Activated CD4-positive, alpha-beta T cell treated with anti-CD3 and anti-CD28 coated beads, Interleukin-2, amount 50 U/mL, for 1 hour (primary cell): ENCODE measurements at places on chromosomes 13 and 19.

GRCh38 chr19:32098968-32099367 lies 246.4 kb upstream of the ZNF507 start:
- DNase-seq = no peak

GRCh38 chr19:16134510-16134909 lies 9.0 kb upstream of the HSH2D start:
- DNase-seq = no peak

GRCh38 chr13:24270639-24271141 lies 38.7 kb upstream of the C1QTNF9 start:
- DNase-seq = peak; percentile 49

DNA sequence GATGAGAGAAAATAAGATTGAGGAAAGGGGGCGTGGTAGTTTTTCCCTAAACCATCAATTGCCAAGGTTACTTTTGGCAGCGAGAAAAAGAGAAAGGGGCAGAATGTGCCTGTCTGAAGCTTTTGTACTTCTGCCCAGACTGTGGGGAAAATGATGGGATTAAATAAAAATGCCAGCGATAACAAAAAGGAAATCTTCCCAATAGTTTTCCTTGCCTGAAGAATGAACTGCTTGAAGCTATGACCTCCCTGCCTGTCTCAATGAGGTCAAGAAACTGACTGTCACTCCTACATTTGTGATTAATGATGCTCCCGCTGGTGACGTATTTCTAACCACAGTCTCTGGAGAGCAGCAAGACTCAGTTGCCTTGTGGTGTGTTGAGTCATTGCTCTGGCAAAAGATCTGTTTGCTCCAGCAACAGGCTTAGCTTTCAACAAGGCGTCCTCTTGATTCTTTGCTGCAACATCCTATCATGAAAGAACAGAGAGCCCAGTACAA lies 1051.5 kb downstream of the DIAPH3 start:
- DNase-seq = no peak

- peak; percentile 8 for DNase-seq
Measured at GRCh38 chr19:50266896-50267295, 62.3 kb downstream of the KCNC3 start.

DNA sequence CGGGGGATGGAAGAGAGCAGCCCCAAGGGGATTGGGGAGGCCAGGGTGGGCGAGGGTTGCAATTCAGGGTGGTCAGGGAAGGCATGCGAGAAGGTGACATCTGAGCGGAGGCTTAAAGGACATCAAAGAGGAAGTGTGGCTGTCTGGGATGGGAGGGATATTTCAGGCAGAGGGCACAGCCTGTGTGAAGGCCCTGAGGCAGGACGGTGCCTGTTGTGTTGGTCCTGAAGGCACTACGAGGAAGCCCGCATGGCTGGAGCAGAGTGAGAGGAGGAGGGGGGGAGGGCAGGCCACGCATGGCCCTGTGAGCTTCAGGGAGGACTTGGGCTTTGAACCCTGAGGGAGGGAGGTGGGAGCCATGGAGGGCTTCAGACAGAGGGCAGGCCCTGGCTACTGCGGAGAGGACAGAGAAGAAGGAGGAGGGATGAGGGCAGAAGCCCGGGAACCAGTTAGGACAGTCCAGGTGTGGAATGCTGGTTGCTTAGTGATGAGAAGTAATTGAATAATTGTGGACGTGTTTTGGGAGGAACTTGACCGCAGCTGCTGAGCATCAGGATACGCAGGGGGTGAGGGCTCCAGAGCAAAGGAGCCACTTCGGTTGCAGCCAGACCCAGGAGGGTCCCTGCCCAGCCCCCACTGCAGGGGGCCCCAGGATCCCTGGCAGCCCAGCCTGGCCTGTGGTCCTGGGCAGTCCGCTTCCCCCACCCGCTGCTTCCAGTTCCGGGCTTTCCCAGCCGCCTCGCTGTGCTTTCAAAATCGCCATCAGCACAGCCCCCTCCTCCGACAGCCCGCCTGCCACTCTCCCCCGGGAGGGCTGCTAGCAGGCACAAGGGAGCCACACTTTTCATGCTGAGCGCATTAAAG lies 6.2 kb downstream of the TLE6 start:
- no peak for DNase-seq

GRCh38 chr13:104143760-104144416 lies 1077.7 kb upstream of the SLC10A2 start:
- no peak for DNase-seq

DNA sequence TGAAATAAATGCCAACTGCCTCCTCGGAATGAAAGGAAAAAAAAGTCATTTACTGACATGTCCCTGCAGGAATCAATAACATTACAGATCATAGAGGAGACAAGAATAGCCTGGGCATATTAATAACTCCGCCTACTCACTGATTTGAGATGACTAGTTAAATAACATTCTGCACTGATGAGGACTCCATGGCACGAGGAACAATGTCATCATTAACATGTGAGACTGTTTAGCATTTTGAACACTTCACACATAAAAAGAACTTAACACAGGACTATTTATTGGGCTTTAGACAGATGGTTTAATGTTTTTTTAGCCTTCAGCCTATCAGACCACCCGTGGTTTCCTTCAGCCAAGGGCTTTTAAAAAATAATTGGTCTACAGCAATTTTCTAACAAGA lies 170.1 kb downstream of the OLFM4 start:
- DNase-seq = no peak

GRCh38 chr13:33639158-33639557 lies 178.8 kb upstream of the RFC3 start:
- DNase-seq = no peak

- no peak for DNase-seq
Measured at GRCh38 chr13:42607546-42607945, 33.6 kb downstream of the TNFSF11 start.

DNA sequence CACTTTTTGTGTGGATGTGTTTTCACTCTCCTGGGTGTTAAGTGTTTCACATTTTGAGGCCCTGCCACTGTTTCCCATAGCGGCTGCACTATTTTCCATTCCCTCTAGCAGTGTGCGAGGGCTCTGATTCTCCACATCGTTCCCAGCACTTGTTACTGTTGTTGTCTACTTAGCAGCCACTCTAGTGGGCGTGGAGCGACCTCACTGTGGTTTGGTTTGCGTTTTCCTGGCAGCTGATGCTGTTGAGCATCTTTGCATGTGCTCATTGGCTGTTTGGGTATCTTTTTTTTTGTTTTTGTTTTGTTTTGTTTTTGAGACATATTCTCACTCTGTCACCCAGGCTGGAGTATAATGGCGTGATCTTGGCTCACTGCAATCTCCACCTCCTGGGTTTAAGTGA lies 14.4 kb downstream of the NAXD start:
- DNase-seq = peak; percentile 13

DNA sequence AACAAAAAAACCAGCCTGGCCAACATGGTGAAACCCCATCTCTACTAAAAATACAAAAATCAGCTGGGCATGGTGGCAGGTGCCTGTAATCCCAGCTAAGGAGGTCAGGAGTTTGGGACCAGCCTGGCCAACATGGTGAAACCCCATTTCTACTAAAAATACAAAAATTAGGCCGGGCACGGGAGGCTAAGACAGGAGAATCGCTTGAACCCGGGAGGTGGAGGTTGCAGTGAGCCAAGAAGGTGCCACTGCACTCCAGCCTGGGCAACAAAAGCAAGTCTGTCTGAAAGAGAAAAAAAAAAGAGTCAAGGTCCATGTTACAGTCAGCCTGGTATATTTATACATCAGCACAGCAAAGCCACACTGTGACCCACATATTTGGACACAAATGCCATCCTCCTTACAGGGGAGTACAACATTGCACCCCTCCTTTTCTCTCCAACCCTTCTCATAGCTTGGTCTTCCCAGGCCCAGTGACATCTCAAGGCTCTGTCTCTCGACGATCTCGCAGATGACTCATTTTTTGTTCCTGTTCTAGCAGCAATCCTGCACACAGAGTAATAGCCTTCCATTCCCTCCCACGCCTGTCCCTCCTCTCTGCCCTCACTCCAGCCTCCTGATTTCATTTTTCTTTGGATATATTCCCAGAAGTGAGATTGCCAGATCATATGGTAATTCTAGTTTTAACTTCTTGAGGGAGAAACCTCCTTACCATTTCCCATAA lies 21.0 kb upstream of the DPP9 start:
- DNase-seq = no peak

- no peak for DNase-seq
Measured at GRCh38 chr19:38676878-38677646, 29.6 kb downstream of the ACTN4 start.

DNA sequence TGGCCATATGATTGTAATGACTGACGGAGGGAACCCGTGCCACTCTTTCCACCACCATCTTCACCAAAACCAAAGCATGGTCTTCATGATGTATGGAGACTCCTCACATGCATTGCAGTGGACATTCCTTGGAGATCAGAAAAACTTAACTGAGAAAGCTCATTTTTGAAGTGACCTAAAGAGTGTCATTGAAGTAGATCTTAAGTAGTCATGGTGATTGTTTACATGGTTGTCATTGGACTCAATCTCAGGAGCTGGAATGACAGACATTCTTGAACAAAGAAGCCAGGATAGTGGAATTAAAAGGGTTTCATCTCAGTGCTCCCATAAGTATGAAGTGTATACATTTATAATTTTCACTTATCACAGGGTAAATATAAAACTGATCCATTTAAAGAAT lies 236.7 kb upstream of the IPO5 start:
- no peak for DNase-seq

DNA sequence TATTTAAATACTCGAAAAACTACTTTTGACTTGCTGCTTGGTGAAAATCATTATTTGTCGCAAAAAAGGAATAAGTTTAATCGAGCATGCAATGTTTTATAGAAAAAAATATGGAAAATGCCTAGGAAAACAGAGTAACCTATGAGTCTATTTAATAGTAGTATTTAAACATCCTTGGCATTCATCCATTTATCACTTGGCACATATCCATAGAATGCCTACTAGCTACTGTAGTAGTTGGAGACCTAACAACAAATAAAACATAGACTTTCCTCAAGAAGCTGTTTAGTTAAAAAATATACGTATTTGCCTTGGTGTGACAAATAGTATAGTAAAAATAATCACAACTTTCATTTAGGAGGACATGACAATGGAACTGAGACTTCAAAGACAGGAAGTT lies 302.1 kb downstream of the DIAPH3 start:
- DNase-seq = no peak

DNA sequence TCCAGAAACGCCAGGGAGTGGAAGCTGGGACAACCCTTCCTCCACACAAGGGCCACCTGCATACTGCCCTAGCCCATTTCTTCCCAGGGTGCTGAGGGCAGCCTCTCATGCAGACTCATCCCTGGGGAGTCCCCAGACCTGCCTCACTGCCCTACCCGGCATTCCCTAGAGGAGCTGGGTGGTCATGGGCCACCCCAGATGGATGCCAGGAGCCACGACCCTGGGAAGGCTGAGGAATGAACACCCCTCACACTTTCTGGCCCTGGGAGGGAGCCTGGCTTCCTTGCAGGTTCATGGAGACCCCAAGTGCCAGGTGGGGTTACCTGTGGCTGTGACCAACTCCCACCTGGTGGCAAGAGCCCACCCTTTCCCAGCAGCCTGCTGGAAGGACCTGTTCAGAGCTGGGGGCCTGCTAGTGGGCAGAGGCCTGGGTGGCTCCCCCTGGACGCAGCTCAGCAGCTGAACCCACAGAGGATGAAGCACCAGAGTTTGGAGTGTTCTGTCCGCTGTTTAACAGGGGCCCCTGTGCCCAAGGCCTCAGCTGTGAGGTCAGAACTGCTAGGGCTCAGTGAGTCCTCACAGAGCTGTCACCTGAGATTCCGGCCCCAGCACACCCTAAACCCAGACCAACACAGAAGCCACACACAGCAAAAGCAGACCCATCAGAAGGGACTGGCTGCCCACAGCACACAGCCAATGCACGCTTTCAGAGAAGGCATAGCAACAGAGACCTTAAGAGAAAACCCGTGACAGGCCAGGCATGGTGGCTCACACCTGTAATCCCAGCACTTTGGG lies 6.6 kb downstream of the ACP4 start:
- no peak for DNase-seq

- no peak for DNase-seq
Measured at GRCh38 chr13:28654276-28654675, 4.7 kb upstream of the POMP start.

- peak; percentile 83 for DNase-seq
Measured at GRCh38 chr19:51986309-51987291, at the start of gene ZNF350. Gene ZNF350 (minus strand): TSS chr19:51986840. CDS start chr19:51974360, 12,480 bp downstream.

GRCh38 chr13:106348075-106348840 lies 187.2 kb downstream of the EFNB2 start:
- no peak for DNase-seq
